ENCODE measurements at places on chromosomes 1 and 21.

DNA sequence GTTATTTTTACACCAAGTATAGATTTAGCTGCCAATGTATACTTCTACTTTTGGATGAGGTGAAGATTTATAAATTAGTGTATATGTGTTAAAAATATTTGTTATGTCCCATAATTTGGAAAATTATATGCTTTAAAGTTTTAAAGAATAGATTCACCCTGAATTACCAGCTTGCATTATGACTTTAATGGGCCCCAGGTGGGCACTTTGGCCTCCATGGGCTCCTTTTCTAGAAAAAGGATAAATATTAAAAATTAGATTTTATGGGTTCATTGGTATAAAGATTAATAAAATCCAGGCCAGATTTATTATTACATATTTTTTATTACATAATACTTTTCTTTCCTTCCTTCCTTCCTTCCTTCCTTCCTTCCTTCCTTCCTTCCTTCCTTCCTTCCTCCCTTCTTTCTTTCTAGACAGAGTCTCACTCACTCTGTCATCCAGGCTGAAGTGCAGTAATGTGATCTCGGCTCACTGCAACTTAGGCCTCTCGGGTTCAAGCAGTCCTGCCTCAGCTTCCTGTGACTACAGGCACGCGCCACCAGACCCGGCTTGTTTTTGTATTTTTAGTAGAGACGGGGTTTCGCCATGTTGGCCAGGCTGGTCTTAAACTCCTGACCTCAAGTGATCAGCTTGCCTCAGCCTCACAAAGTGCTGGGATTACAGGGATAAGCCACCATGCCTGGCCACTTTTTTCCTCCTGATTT is 21.9 kb downstream of the KMO start:
- DNase-seq = no peak

DNA sequence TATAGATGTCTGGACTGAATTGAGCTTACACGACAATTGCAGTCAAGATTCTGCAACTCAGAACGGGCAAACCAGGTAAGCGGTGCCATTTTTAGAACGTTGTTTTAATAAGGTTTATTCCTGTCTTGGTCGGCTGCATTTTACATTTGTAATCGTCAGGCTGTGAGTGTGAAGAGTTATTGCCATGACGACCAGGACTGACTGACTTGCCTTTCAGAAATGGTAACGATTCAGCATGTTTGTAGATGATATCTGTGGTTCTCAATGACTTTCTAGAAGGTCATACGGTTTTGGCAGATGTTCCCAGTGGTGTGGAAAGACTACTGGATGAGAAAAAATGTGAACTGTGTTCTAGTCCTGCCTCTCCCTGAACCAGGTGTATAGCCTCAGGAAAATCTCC is 271.3 kb upstream of the B3GALT2 start:
- no peak for DNase-seq

DNA sequence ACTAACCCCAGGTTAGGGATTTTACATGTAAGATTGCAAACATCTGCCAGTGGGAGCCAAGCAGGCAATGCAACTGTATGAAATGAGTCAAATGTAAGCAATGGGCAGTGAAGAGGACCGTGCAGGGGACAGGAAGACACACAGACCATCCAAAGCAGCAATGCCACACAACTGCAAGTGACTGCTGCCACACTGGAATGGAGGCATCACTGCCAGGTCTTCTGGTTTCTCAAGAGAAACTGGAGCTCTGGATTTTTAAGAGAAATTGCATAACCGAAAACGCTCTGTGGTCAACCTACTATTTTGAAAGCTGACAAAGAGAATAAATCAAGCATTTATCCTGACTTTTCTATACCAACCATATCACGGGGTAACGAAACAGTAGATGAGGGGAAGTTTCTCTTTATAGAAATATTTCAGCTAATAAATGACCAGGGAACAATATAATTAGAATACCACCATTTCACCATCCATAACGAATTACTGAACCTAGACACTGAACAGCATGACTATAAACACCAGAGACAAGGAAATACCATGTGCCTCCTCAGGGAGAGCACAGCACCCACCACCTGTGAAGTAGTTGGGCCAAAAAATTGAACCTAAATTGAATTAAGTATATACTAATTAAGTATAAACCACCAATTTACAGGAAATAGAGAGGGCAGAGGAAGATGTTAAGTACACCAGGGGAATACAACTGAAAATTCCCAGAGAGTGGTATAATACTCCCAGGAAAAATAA is 4.4 kb downstream of the AK2 start:
- DNase-seq = no peak

- DNase-seq = no peak
Measured at GRCh38 chr1:93483200-93483599, 35.3 kb downstream of the FNBP1L start.

- peak; percentile 92 for DNase-seq
Measured at GRCh38 chr1:112955773-112956543, at the start of gene SLC16A1. Gene SLC16A1 (minus strand): TSS chr1:112956196. CDS start chr1:112929308, 26,888 bp downstream.

DNA sequence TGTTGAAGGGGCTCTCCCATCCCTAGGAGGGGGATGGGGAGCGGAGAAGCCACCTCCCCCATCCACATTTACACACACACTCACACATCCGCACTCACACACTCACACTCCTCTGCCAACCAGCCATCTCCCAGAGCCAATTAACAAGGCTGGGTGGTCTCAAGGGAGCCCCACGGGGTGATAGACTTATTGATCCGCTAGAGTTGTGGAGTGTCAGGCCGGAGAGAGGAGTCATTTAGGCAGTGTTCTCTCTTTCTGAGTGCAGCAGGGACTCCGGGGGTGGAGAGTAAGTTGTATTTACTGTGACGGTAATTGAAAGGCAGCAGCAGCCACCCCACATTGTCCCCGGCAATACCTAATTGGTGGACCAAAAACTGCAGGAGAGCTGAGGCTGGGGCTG is 61.6 kb downstream of the KLHDC7A start:
- DNase-seq = no peak

DNA sequence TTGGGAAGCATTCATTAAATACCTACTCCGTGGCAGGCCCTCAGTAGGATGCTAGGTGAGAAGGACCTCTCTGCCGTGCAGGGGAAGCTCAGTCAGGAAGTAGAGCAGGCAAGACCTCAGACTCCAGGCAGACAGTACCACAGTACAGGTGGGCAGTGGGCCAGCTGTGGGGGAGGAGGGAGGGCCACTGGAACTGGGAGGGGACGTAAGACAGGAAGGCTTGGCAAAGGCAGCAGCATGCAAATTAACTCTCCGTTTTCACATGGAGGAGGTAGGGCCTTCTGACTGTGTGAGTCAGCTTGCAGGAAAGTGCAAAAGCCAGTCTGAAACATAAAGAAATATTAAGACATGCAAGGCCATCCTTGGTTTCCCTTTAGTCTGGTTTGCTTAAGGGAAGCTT is 157.7 kb downstream of the TRIM33 start:
- no peak for DNase-seq

GRCh38 chr21:40704141-40704540 is 142.8 kb downstream of the DSCAM start:
- DNase-seq = no peak

GRCh38 chr1:7265771-7266371 is 480.6 kb downstream of the CAMTA1 start:
- DNase-seq = no peak

GRCh38 chr1:219774386-219774785 is 154.0 kb downstream of the SLC30A10 start:
- DNase-seq = no peak

GRCh38 chr1:46288485-46289133 is 14.8 kb downstream of the LRRC41 start:
- no peak for DNase-seq

DNA sequence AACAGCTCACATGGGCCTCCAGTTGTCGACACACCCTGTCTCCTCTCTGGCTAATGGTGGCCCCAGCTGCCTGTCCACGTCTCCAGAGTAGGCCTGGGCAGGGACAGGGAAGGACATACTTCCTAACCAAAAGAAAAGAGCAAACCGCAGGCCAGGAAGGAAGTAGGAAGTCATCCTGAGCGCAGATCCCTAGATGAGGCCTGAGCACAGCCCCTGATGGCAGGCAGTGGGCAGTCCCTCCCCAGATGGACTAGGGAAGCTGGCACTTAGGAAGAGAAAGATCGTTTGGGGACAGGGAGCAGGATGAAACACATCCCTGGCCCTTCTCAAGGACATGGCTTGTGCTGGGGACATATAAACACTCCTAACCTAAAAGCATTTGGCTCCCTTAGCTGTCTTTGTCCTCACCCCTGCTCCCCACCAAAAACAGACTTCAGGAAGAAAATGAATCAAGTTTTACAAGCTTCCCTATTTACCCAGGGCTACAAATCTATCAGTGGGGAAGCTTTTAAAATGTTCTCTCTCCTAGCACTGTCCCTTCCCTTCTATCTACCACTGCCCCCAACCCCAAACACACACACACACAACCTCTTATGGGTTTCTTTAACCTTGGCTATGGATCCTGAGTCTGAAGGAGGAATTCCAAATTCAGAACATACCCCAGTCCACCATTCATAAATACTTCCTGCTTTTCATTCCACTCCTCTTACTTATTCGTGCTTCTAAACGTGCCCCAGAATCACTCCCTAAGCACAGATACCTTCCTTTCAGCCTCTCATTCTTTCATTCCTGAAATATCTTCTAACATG is 21.1 kb downstream of the SSBP3 start:
- DNase-seq = no peak

- no peak for DNase-seq
Measured at GRCh38 chr21:44347911-44348451, 5.4 kb upstream of the TRPM2 start.

- DNase-seq = no peak
Measured at GRCh38 chr1:154557939-154558719, at the start of gene UBE2Q1. Gene UBE2Q1 (minus strand): TSS chr1:154558662. CDS start chr1:154558553, 109 bp downstream.

Measured in stimulated activated CD4-positive, alpha-beta T cell treated with anti-CD3 and anti-CD28 coated beads, Interleukin-1b, Interleukin-23, amount 100 ng/mL, for 24 hours (primary cell).